NCI-H510A (cell line): ENCODE measurements at places on chromosomes 2 and 18.

- no peak for DNase-seq
Measured at GRCh38 chr2:213733893-213734292, 449.6 kb downstream of the SPAG16 start.

DNA sequence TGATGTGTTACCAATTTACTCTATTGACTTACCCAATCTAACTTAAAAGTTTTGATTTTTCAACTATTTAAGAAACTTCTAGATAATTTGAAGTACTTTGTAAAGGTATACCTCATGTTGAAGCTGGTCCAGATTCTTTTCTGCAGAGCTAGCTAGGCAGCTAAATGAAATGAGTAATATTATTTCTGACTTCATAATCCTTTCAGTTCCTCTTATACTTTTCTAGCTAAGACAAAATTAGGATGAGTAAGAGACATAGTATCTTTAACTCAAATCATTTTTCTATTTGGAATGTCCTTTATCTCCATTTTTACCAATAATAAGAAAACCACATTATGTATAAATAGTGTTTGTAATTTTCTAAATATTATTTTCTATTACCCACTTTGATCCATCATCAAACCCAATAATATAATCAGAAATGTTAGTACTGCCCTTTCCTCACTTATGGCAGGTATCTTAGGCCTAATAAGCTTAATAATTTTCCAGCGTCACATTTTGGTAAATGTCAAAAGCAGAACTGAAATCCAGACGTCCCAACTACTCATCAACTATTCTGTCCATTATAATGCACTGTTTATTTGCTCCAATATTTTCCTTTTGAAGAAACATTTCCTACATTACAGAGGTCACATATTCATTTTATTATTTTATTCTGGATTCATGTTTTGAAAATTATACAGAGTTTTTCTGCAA is 456.6 kb downstream of the THSD7B start:
- DNase-seq, result no peak

DNA sequence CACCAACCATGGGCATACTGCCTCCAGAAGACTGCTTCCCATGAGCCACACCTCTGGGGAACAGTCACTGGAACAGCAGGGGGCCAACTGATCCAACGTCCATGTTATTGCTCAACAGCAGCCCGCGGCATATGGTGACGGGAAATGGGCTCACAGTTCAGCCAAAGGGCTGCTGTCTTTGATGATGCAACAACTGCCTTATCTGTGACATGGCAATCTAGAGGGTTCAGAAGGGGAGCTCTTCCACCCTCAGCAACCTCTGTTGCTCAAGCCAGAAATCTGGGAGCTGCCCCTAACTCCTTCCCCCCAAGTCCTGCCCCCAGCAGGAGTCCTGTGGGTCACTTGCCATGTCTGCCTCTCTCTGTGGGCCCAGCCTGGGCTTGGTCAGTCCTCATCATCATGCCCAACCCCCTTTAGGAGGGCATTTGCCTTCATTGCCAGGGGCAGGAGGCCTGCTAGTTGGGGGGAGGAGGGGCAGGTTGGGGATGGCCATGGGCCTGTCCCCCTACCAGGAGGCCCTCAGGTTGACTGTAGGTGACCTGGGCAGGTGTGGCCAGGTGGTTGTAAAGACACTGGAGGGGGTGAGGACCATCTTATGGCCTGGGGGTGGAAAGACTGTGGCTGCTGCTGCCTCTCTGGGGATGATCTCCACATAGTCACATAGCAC is 212.9 kb downstream of the CYP26B1 start:
- DNase-seq, result no peak

GRCh38 chr2:68839260-68839833 is 31.9 kb downstream of the BMP10 start:
- DNase-seq, result no peak

- DNase-seq, result peak; percentile 58
Measured at GRCh38 chr2:239343946-239344856, 56.6 kb downstream of the HDAC4 start.

DNA sequence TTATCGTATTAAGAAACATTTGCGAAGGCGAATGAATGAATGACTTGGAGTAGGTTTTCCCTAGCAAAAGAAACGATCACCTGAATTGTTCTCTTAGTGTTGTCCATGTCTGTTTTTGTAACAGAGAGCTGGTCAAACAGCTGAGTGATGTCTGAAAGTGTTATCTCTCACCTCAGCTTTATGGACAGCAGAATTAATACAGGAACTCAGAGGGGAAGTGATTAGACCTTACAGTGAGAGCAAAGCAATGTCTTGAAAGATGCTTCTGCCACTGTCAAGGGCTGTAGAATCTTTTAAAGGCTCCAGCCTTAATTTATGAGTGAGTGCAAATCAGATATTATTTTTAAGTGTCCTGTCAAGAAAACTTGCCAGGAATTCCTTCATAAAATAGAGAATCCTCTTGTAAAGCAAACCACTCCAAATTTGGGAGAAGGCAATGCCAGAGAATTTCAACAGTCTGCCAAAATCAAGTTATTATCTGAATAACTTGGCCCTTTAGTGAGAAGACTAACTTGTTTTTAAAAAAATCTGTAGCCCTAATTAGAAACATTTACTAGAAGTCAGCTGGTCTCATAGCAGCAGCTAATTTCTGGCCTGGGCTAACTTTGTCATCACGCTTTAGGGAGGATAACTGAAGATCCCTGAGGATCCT is 60.7 kb downstream of the CDC42EP3 start:
- no peak for DNase-seq

- peak; percentile 13 for DNase-seq
Measured at GRCh38 chr2:145411493-145411892, 891.6 kb upstream of the ZEB2 start.

GRCh38 chr2:219308142-219309101 is 779 bp downstream of the PTPRN start:
- peak; percentile 30 for DNase-seq

GRCh38 chr2:126642031-126642430 is 13.9 kb upstream of the GYPC start:
- DNase-seq, result no peak

DNA sequence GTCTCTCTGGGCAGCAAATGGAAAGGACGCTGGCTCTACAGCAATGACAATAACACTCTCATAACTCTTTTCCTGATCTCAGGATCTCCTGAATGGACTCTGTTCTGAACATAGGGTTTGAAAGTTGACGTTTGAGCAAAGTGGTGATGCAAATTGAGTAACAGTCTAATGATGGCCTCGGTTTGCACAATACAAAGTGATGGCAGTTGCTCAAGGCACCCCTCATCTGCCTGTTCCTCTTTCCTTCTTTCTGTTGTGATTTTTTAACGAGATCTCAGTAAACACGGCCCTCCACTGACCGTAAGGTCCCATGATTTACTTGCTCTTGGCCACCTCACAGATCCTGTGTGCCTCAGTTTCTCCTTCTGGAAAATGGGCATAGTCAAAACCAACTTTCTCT is 303.6 kb downstream of the SLC8A1 start:
- no peak for DNase-seq

- DNase-seq, result no peak
Measured at GRCh38 chr2:51145761-51146160, 113.8 kb upstream of the NRXN1 start.

DNA sequence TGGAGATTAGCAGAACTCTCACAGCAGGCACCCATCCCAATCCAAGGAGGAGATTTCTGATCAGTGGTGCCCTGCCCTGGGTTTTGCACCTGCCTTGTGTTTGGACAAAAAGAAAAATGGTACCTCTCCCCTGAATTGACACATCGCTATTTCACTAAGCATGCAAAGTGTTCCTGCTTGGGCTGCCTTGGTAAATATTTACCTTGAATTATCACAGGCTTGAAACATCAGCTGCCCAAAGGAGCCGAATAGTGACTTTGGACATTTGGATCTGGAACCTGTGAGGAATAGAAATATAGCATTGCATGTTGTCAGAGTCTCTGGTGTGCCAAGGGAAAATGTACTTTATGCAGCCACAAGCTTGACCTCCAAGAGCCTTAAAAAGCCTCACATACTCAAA is 926.4 kb upstream of the FANCL start:
- DNase-seq, result peak; percentile 53

DNA sequence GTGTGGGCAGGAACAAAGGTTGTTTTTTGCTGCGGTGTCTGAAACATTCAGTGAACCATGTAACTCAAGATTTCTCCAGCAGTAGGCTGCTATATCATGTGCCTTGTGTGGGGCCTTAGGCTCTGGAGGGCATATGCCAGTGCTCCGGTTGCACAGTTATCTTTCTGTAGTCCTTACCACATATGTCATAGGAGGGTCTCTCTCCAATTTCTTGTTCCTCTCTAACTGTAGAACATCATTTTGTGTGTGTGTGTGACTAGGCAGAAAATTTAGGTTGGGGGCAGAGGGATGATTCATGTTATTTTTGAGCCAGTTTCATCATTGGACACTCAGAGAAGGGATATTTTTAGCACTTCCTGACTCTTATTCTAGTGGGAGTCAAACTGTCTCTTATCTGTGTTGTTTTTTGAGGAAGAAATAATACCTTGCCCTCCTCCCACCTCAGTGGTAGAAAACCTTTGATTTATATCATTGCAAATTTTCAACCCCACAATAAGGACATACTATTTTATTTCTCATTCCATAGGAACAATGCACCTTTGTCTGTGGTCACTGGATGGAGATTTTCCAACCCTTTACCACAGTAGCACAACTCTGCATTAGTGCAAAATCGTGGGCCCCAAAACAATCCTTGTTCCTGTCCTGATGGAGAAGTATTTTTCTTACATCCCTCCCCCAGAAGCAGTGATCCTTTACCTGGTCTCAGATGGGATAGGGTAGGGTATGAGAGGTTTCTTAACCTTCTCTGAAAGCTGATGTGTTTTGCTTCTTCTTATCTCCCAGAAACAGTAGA is 113.9 kb downstream of the CCDC74A start:
- DNase-seq, result no peak

GRCh38 chr2:198408171-198408570 is 603.8 kb downstream of the PLCL1 start:
- no peak for DNase-seq

- DNase-seq, result no peak
Measured at GRCh38 chr2:60867848-60868247, 13.5 kb upstream of the REL start.

DNA sequence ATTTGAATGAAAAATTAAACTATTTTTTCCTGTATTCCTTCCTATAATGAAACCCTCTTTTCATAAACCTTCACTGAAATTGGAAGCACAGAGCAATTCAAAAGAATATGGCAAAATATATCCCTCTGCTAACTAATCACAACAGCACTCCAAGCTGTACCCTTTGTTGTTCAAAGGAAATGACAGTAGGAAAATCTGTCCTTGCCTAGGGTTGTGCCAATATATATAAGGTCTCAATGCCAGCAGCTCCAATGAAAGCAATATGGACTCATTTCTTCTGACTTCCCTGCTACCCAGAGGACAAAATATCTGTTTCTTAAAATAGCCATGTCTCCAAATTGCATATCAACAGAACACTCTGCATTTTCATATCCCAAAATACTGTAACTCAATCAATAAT is 373.9 kb upstream of the MC4R start:
- DNase-seq, result no peak

GRCh38 chr2:184206045-184206444 is 392.3 kb upstream of the ZNF804A start:
- DNase-seq, result no peak

GRCh38 chr2:38375696-38376345 is 1.3 kb downstream of the ATL2 start:
- no peak for DNase-seq

GRCh38 chr2:37318401-37318800 is 6.2 kb downstream of the PRKD3 start:
- DNase-seq, result no peak

GRCh38 chr2:11177871-11178690 is 22.8 kb downstream of the SLC66A3 start:
- DNase-seq, result no peak
